ENCODE measurements at places on chromosomes 13 and 19.

GRCh38 chr19:5823579-5824281 lies 15.8 kb downstream of the FUT6 start:
- no peak for DNase-seq

GRCh38 chr19:54660964-54661363 lies 1.8 kb upstream of the LILRB4 start:
- no peak for DNase-seq

DNA sequence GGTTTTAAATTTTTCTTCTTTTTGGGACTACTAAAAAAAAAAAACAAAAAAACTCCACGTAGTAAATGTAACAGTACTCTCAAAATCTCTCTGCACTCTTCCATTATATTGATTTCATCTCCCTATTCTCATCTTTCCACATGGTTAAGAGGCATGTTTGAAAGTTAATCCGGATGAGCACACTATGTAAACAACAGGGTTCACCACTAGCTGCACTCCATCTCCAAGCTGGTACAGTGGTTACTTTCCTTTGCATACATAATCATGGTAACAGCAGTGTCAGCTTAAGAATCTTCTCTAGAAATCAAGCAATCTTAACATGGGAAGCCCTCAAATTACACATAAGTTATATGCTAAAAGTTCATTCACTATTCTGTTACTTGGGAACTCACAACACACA lies 92.6 kb downstream of the MIPEP start:
- no peak for DNase-seq

GRCh38 chr19:11273989-11274388 lies 11.7 kb upstream of the DOCK6 start:
- no peak for DNase-seq

DNA sequence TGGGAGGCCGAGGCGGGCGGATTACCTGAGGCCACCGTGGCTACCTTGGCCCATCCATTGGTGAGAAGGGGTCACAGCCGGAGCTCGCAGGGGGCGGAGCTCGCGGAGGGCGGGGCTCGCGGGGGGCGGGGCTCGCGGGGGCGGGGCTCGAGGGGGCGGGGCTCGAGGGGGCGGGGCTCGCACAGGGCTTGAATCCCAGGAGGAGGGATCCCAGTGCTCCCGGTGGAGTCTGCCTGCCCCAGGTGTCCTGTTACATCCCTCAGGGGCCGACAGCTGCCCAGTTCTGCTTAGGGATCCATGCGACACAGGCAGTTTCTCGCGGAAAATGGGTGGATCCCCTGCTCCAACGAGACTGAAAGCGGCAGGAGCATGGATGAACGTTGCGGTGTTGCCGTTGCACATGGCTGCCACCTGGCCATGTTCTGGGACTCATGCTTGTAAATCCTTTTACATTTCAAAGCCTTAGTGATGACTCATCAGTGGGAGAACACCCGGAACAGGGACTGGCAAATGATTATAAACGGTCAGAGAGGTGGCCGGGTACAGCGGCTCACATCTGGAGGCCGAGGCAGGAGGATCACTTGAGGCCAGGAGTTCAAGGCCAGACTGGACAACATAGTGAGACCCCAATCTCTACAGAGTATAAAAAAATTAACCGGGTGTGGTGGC lies 25.1 kb downstream of the TMPRSS9 start:
- DNase-seq: no peak

GRCh38 chr19:4676955-4677731 lies 7.0 kb upstream of the MYDGF start:
- DNase-seq: peak; percentile 7

DNA sequence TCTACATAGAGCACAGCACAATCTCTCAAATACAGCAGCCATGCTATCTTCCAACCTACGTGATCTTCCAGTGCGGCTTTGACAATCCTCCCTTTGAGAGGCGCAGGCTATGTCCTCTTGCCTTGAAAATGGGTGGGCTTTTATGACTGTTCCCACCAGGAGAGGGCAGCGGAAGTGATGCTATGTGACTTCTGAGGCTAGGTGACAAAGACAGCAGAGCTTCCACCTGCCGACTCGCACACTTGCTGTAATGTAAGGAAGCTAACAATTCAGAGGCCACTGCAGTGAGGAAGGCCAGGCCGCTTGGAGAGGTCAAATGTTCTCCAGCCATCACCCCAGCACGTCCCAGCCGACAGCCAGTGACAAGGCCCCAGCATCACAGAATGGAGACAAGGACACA lies 65.8 kb downstream of the MRPL57 start:
- no peak for DNase-seq

DNA sequence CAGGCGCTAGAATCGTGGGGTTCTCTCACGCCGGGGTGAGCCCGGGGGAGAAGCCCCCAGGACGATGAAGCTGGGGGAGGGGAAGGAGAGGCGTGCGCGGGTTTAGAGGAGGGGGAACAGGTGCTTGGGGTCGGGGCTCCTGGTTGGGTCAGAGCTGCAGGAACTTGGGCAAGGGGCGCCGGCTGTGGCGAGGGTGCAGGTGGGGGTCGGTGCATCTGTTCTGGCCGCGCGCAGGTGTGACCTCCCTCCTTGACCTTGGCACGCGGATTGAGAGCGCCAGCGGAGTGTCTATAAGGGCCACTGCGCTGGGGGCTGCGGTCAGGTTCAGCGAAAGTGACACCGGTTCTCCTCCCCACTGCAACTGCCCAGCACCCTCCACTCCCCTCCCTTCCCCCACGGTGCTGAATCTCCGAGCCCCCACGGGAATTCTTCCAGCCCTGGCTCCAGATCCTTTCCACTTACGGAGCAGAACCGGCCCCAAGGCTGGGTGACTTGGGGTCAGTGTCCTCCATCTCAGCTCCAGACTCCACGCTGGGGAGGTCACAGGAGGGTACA lies 618 bp downstream of the TMEM38A start:
- no peak for DNase-seq

DNA sequence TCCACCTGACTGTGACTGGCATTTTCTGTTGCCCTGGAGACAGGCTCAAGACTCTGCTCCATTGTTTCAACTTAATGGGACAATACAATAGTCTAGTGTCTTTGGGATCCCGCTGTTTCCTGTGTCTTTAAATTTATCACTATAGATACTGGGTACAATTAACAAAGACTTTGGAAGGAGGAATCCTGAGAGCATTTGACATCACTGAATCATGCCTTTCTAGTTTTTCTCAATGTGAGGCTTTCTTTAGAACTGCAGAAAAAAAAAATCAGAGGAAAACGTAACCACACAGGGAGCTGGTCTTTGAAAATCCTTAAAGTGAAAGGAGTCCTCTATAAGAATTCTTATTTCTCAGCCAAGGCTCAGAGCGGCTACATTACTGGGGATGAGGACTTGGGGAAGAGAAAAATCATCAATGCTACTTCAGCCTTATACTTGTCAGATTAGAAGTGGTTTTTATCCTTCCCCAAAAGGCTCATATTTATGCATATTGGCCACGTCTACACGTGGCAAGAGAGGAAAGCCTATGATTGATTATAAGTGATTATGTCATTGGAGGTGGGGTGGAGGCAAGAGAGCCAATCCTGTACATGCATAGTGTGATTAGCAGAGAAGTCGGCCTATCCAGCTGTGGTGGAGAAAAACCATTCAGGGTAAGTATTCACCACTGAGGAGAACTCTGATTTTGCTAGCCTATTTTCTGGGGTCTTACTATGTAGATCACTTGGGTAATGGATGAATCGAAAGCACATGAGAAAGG lies 34.4 kb upstream of the UBL3 start:
- DNase-seq: no peak

DNA sequence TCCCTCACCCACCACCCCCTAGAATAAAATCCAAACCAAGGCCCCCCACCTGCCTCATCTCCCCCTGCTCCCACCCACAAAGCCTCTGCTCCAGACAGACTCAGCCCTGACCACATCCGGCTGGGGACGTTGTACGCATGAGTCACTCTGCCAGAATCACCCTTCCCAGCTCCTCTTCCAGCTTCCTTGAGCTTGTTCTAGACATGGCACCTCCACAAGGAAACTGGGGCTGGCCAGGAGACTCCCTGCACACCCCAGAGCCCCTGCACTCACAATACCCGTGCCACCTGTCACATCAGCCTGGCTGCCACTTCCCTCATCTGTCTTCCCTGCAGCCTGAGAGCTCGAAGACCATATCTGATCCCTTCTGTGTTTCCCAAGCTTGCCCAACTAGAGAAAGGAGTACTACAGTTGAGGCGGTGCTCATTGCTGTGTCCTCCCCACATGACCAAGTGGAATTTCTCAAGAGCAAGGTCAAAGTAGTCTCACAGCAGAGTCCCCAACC lies 9.7 kb downstream of the DEDD2 start:
- DNase-seq: peak; percentile 35

DNA sequence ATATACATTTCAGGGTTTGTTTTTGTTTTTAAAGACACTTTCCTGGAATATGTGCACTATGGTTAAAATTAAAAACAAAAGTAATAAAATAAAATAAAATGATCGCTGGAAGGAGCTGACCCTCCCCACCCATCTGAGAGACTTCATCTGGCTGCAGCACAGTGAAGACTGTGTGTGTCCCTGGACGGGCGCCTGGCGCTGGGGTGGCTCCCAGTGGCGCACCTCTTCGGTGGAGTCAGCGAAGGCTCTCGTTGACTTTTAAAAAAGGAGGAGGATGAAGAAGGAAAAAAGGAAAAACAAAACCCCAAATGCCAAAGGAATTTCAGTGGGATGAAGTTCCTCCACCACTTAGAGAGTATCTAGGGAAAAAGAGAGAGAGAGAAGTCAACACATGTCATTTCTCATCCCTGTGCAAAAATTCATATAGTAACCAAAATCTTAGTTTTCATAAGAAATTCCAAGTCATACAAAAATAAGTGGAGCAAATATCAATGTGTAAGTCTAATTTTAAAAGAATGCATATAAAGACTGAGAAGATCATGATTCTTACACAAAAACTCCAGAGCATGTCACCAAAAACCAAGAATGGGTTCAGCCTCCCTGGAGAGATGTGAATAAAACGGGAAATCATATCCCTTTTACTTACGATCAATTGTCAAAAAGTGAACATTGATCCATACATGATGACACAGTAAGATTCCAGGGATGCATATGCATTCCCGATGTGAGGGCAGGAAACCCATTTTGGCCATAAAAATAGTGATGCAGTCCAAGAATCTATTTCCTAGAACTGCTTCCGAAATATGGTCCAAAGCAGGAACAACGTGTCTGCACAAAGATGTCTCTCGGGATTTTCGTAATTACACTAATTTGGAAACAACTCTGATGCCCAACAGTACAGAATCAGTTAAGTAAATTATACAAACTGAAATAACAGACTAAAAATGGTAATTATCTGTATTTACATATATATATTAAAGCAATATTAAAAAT lies 123.8 kb downstream of the STK24 start:
- no peak for DNase-seq

DNA sequence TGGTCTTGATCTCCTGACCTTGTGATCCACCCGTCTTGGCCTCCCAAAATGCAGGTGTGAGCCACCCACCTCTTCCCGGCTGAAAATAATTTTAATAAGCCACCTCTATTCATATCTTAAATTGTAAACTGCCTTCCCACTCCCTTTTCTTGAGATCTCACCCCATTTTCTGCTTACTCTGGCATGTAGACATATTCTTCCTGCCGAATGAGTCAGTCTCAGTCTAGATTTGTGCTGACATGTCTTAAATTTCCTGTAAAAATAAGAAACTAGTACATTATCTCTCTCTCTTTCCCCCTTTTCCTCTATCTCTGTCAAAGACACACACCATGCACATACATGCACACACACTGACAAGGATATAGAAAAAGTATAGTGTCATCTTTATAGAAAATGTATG lies 60.9 kb downstream of the THSD1 start:
- no peak for DNase-seq
